ENCODE measurements at places on chromosomes 4 and X.

- DNase-seq: no peak
Observed at GRCh38 chrX:46978341-46979291, 66.4 kb downstream of the JADE3 start.

- DNase-seq: peak; percentile 3
Observed at GRCh38 chr4:8504279-8505007, 63.9 kb downstream of the TRMT44 start.

DNA sequence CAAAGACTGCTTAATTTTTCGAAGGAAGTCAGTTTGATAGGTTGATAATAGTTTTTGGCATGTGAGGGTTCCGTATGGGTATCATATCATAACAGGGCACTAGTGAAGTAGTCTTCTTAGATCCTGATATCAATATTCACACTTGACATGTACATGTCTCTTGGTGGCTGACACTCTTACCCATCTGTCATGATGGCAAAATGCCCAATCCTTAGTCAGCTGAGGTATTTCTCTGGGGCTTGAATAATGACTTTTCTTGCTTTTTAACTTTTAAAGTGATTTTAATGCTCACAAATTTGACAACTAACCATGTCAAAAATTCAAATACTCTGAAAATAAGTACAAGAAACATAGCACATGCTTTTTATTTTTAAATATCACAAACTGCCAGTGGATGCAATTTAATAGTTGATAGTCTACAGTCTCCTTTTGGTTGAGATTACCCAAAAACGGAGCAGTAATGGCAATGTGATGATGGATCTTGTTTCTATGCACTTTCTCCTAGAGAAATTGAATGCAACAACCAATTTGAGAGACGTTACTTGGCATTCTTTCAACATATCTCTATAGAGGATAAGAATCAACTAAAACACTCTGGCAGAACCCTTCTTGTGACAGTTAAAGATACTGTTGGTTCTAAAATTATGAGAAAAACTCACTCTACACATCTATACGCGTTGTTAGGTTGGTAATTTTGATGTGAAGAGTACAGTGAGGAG lies 552.9 kb upstream of the PABPC4L start:
- DNase-seq: no peak

- no peak for DNase-seq
Observed at GRCh38 chrX:52923781-52924241, 26.7 kb downstream of the FAM156B start.

GRCh38 chr4:184437565-184438265 lies 36.6 kb downstream of the IRF2 start:
- DNase-seq: peak; percentile 75

DNA sequence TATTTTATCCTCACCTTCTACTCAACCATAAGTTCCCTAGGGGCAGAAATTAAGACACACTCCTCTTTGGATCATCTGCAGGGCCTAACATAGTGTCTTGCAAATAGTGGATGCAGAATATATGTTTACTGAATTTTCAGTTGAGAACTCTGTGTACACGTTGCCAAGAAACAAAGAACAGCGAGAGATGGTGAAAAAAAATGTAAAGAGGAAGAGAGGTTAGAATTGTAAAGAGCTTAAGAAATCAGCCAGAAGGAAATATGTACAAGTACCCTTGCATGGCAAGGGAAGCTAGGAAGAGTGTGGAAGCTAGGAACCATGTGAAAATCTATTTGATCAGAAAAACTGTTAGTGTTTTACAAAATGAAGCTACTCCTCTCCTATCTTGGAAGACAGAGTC lies 431.0 kb downstream of the SMARCA1 start:
- DNase-seq: no peak

- DNase-seq: no peak
Observed at GRCh38 chr4:91171217-91171616, 1044.0 kb downstream of the CCSER1 start.

DNA sequence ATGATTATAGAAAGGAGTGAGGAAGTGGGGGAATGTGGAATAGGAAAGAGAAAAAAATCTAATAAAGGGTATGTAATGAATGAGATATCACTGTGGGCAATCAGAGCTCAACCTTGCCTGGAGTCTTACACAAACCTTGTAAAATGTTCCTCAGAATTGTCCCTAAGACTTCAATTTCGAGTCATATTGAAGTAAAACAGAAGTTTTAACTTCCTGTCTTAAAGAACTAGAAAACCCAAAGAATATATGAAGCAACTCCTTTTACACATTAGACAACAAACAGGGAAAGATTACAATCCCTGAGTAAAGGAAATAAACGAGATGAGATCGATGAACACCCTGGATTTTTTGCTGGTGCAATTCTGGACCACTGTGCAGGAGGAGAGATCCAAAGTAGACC lies 18.0 kb downstream of the CXCL2 start:
- no peak for DNase-seq

GRCh38 chr4:105896984-105897775 lies 1.9 kb downstream of the NPNT start:
- DNase-seq: no peak

DNA sequence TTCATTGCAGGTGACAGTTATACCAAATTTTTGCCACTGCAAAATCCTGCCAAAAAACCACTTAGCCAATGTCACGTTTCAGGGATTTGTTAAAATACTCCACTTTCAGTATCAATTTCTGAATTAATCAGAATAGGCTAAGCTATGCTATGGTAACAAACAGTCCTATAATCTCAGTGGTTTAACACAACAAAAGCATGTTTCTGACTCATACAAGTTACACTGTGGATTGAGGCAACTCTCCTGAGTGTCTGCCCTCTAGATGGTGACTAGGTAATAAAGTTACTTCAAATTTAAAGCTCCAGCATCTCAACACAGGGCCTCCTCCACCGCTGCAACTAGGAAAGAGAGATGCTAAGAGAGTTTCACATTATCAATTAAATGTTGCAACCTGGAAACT lies 23.0 kb upstream of the RADX start:
- no peak for DNase-seq

DNA sequence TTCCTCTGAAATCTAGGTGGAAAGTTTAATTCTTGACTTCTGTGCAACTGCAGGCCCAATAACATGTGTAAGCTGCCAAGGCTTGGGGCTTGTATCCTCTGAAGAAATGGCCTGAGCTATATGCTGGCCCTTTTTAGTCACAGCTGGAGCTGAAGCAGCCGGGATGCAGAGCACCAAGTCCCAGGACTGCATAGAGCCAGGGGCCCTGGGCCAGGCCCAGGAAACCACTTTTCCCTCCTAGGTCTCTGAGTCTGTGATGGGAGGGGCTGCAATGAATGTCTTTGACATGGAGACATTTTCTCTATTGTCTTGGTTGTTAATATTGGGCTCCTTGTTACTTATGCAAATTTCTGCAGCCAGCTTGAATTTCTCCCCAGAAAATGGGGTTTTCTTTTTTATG lies 588.5 kb downstream of the CENPC start:
- no peak for DNase-seq

GRCh38 chrX:13693341-13693961 lies 4.5 kb downstream of the RAB9A start:
- DNase-seq: no peak

DNA sequence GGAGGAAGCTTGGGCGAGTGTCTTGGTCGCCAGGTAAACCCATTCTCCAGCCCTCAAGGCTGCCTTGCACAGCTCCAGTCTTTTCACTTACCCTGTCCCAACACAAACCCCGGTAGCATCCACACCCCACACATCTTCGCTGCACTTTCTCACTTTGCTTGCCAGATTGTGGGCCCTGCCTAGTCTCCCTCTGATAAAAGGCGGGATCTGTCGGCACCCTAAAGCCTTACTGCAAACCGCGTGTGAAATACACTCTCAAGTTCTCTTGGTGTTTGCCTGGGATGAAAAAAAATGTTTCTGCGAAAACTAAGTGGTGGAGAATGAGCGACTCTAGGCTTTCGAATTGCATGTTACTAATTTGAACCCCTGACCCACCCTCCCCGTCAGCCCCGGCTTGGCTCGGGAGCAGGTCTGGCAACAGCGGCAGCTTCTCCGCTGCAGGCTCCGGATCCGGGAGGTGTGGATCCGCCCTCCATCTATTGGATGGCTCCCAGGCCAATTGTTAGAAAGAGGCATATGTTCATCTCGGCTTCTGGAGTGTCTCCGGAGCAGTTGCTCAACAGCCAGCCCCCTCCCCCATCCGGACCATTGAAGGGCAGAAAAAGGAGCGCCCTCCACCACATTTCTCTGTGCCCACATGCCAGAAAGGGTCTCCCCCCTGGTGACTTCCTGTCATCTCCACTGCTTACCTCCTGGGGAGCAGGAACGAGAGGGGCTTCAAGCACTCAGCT lies 3.0 kb upstream of the CITED1 start:
- DNase-seq: peak; percentile 5

- DNase-seq: no peak
Observed at GRCh38 chrX:2652106-2652505, 39.0 kb upstream of the CD99 start.

- no peak for DNase-seq
Observed at GRCh38 chrX:104315555-104315954, 60.8 kb upstream of the ESX1 start.

- DNase-seq: peak; percentile 52
Observed at GRCh38 chr4:108168671-108169523, at the start of gene LEF1. Gene LEF1, minus strand, starts transcription at chr4:108168932. Its CDS starts 1,165 bp downstream, at chr4:108167767.

- DNase-seq: no peak
Observed at GRCh38 chr4:6620891-6621555, 19.5 kb upstream of the MRFAP1 start.

DNA sequence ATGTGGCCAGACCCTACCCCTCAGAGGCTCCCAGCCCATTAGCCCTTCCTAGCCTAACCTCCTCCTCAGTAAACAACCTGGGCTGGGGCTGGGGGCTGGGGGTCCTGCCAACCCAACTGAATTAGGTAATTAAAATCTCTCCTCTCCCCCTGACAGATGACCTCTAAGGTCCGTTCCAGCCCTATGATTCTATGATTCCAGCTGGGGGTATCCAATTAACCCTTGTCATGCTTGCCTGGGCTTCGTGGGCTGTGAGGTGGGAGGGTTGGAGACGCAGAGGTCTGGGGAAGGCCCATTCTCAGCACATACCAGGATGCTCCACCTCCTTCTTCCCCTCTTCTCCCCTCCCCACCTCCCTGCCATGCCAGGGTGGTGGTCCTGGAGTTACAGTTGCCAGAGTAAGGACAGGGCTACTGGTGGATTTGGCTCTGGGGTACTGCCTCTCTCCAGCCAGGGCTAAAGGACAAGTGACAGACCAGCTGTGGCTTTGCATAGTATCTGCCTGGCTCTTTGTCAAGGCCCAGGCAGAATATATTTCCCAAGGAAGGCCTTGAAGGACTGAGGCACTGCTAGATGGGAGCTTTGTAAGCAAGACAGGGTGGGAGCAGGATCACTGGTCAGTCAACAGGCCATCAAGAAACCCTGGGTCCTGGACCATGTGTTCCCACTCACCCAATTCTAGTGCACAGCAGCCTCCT lies 82.1 kb downstream of the EFNB1 start:
- no peak for DNase-seq

DNA sequence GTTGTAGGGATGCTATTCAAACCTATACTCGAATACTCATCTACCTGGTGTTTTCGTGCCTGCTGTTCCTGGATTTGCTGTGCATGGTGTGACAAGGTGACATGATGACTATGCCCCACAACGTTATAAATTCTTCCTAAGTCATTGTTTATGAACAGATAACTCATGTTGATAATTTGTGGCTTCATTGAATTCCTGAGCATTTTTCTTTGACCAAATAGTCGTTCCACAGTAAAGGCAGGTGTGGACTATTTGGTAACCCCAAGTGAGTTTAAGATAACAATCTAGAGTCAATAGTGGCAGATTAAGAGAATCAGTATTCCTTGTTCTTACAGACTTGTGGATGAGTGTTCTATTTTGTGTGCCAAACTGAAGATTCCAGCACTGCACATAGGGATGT lies 59.9 kb downstream of the SNX25 start:
- DNase-seq: no peak

DNA sequence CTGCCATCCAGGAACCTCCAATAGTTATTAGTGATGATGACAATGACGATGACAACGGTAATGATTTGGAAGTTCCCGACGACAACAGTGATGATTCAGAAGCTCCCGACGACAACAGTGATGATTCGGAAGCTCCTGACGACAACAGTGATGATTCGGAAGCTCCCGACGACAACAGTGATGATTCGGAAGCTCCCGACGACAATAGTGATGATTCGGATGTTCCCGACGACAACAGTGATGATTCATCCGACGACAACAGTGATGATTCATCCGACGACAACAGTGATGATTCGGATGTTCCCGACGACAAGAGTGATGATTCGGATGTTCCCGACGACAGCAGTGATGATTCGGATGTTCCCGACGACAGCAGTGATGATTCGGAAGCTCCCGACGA lies 14.7 kb downstream of the CXCR3 start:
- DNase-seq: no peak

- DNase-seq: no peak
Observed at GRCh38 chr4:150206954-150207353, 128.7 kb downstream of the DCLK2 start.
